ENCODE measurements at places on chromosomes 7 and 10. TPM values are rescaled to one million over a fixed set of nuclear protein-coding genes. Genes with fewer than 3 reads are reported as not detected.
A peak's percentile ranks its signal among the peaks of the same experiment; 100 is the strongest.

Gene KIAA1549
- 19.9 TPM for total RNA-seq

GRCh38 chr10:132469197-132469884 is 68.2 kb upstream of the INPP5A start:
- H3K36me3 ChIP-seq: no peaks in the 10 kb centered on the region
- H3K27me3 ChIP-seq: no peaks in the 10 kb centered on the region
- no peak for DNase-seq
- no peaks in the 10 kb centered on the region for H3K4me1 ChIP-seq
- H3K27ac ChIP-seq: no peak overlapping the region

- peaks cover 35% of the 10 kb centered on the region for H3K4me1 ChIP-seq
- H3K36me3 ChIP-seq: no peaks in the 10 kb centered on the region
- no peak for DNase-seq
- no peak overlapping the region for H3K4me3 ChIP-seq
- H3K27me3 ChIP-seq: no peaks in the 10 kb centered on the region
These were observed 124.5 kb downstream of the UBE2H start for GRCh38 chr7:129828078-129828762.

DNA sequence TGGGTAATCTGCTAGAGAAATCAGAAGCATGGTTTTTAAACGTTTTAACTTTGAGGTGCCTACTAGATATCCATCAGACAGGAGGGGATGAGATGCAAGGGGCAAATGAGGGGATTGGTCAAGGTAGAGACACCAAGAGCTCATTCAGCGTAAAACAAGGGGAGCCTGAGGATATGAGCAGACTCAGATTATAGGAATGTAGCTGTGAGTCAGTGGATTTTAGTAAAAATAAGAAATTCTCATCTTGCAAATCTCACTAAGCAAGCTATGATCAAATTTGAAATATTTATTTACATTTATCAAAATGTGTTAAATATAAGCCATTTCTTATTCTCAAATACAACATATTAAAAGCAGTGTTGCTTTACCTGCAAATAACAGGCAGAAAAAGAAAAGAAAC is 21.4 kb upstream of the TFEC start:
- no peak overlapping the region for H3K4me3 ChIP-seq
- no peak overlapping the region for H3K27ac ChIP-seq
- no peaks in the 10 kb centered on the region for H3K36me3 ChIP-seq
- H3K27me3 ChIP-seq: no peaks in the 10 kb centered on the region
- no peaks in the 10 kb centered on the region for H3K4me1 ChIP-seq
- no peak for DNase-seq

Gene ACTL6B
- total RNA-seq: not detected

- H3K27me3 ChIP-seq: no peaks in the 10 kb centered on the region
- H3K27ac ChIP-seq: no peak overlapping the region
- no peak for DNase-seq
- H3K36me3 ChIP-seq: no peaks in the 10 kb centered on the region
- no peak overlapping the region for H3K4me3 ChIP-seq
These were observed 10.2 kb upstream of the LFNG start for GRCh38 chr7:2509298-2509906.

- no peak overlapping the region for H3K27ac ChIP-seq
- H3K36me3 ChIP-seq: no peaks in the 10 kb centered on the region
- DNase-seq: no peak
- H3K27me3 ChIP-seq: no peaks in the 10 kb centered on the region
- no peaks in the 10 kb centered on the region for H3K4me1 ChIP-seq
These were observed 888 bp downstream of the SLC18A2 start for GRCh38 chr10:117241541-117242462.

GRCh38 chr10:123150271-123150985 is 2.5 kb downstream of the HMX2 start:
- H3K36me3 ChIP-seq: no peaks in the 10 kb centered on the region
- peak overlapping the region; percentile 46 for H3K4me3 ChIP-seq
- peaks cover 17% of the 10 kb centered on the region for H3K4me1 ChIP-seq
- DNase-seq: peak; percentile 78
- H3K27me3 ChIP-seq: no peaks in the 10 kb centered on the region

Gene INMT
- total RNA-seq: 3.3 TPM

DNA sequence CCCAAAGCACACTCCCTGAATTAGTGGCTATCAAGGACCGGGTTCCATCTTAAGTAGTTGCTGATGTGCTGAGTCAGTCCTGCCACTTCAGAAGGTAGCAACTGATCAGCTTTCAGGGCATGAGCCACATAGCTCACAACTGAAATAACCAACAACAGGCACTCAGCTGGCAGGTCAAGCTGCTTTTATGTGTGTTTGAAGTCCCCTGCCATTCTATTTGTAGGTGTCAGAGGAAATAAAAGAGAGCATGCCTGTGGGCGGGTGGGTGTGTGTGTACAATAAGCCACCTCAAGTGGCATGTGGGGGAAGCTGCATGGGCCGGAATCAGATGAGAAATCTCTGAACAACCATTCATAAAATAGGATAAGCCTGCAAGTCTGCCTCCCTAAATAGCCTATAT is 114.3 kb upstream of the YAE1 start:
- H3K27ac ChIP-seq: no peak overlapping the region
- no peaks in the 10 kb centered on the region for H3K36me3 ChIP-seq
- no peaks in the 10 kb centered on the region for H3K27me3 ChIP-seq
- no peak for DNase-seq
- no peak overlapping the region for H3K4me3 ChIP-seq

Gene ACHE
- total RNA-seq: 19.0 TPM

DNA sequence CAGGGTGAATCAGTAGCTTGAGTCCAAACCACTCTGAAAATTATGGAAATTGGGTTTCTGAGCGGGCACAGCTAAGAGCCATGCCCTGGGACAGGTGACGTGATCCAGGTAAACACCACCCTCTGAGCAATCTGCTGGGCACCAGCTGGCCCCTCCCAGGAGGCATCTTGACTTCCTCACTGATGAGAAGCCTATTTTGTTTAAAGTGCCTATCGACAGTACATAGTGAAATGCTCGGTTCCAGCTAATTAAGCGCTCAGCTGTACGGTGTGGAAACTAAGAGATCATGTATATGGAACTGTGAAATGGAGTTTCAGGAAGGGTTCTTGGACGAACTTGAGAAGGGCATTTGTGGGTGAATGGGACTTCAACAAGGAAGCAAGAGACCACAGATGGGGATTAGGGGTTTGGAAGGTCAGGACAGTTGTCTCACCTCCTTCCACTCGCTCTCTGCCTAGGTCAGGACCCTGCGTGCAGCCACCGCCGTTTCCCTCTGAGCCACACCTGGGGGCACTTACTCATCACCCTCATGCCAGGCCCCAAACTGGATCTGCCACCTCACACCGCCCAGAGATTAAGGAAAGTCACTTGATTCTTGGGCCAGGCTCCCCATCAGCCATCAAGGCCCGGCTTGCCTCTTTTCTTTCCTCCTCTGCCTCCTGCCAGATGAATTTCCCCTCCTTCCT is 3.2 kb downstream of the ITPRIP start:
- H3K4me1 ChIP-seq: peaks cover 42% of the 10 kb centered on the region
- no peaks in the 10 kb centered on the region for H3K36me3 ChIP-seq
- H3K4me3 ChIP-seq: no peak overlapping the region
- no peak for DNase-seq

Gene PSD
- 2.8 TPM for total RNA-seq

Gene H2BK1
- not detected for total RNA-seq

- no peaks in the 10 kb centered on the region for H3K36me3 ChIP-seq
- H3K27me3 ChIP-seq: no peaks in the 10 kb centered on the region
- DNase-seq: no peak
- H3K4me3 ChIP-seq: no peak within 1 kb of the TSS
- H3K27ac ChIP-seq: no peak within 1 kb of the TSS
- H3K4me1 ChIP-seq: peaks cover 4% of the 10 kb centered on the region
These were observed at the start of gene CNNM1 for GRCh38 chr10:99329304-99329553. Gene CNNM1, plus strand, starts transcription at chr10:99329356. Its CDS starts 32 bp downstream, at chr10:99329388.

Gene PBLD
- total RNA-seq: 15.3 TPM

- DNase-seq: no peak
- H3K27me3 ChIP-seq: no peaks in the 10 kb centered on the region
- H3K36me3 ChIP-seq: no peaks in the 10 kb centered on the region
- no peaks in the 10 kb centered on the region for H3K4me1 ChIP-seq
- H3K27ac ChIP-seq: no peak overlapping the region
- H3K4me3 ChIP-seq: no peak overlapping the region
These were observed 79.4 kb upstream of the LRRN3 start for GRCh38 chr7:111011520-111011919.

- H3K4me3 ChIP-seq: no peak overlapping the region
- H3K27me3 ChIP-seq: no peaks in the 10 kb centered on the region
- no peak overlapping the region for H3K27ac ChIP-seq
- H3K36me3 ChIP-seq: no peaks in the 10 kb centered on the region
These were observed 77.6 kb upstream of the NME8 start for GRCh38 chr7:37770838-37771237.

Gene MRLN
- 0.98 TPM for total RNA-seq

Gene SUN3
- total RNA-seq: not detected

GRCh38 chr10:67612577-67613537 is 83.1 kb downstream of the CTNNA3 start:
- no peaks in the 10 kb centered on the region for H3K27me3 ChIP-seq
- no peaks in the 10 kb centered on the region for H3K4me1 ChIP-seq
- H3K4me3 ChIP-seq: no peak overlapping the region
- H3K27ac ChIP-seq: no peak overlapping the region
- no peak for DNase-seq
- no peaks in the 10 kb centered on the region for H3K36me3 ChIP-seq

- H3K4me1 ChIP-seq: no peaks in the 10 kb centered on the region
- no peak overlapping the region for H3K27ac ChIP-seq
- no peak overlapping the region for H3K4me3 ChIP-seq
- no peaks in the 10 kb centered on the region for H3K36me3 ChIP-seq
These were observed 9.5 kb downstream of the GHRHR start for GRCh38 chr7:30973292-30973691.

- DNase-seq: no peak
- no peaks in the 10 kb centered on the region for H3K36me3 ChIP-seq
- H3K27me3 ChIP-seq: no peaks in the 10 kb centered on the region
These were observed 125.9 kb upstream of the INSYN2A start for GRCh38 chr10:127322286-127322685.

DNA sequence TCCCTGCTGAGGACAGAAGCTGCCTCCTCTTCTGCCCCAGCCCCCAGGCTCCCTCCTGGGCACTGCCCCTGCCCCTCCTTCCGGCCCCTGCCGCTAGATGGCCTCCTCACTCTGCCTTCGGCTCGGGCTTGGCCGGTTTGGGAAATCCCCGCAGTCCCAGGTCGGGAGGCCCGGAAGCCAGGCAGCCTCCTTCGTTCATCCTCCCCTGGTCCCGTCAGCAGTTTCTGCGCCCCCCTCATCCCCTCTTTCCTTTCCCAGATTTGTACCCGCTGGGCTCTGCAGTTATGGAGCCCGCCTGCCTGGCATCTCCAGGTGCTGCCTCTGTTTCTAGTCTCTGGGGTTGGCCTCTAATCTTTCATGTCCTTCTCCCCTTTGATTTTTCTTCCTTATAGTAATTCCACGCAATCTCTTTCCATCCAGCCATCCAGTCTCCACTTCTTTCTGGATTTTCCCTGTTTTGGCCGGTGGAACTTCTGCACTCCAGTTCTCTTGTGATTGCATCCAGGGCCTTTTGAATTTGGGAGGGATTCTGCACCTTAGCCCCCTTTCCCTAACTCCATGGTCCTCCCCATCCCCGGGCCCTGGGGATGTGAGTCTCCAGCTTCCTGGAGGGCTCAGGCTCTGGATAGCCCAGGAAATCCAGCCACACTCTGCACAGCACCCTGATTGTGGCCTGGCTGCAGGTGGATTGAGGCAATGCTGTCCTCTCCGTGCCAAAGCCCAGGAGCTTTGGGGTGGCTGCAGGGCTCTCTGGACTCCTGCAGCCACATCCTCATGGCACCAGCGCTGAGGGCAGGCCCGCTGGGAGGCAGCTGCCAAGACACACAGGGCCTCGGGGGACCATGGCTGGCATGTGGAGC is 3.3 kb upstream of the SHH start:
- peaks cover 13% of the 10 kb centered on the region for H3K4me1 ChIP-seq
- DNase-seq: peak; percentile 89
- H3K36me3 ChIP-seq: no peaks in the 10 kb centered on the region
- H3K27ac ChIP-seq: no peak overlapping the region
- peaks cover 3% of the 10 kb centered on the region for H3K27me3 ChIP-seq
- H3K4me3 ChIP-seq: no peak overlapping the region

DNA sequence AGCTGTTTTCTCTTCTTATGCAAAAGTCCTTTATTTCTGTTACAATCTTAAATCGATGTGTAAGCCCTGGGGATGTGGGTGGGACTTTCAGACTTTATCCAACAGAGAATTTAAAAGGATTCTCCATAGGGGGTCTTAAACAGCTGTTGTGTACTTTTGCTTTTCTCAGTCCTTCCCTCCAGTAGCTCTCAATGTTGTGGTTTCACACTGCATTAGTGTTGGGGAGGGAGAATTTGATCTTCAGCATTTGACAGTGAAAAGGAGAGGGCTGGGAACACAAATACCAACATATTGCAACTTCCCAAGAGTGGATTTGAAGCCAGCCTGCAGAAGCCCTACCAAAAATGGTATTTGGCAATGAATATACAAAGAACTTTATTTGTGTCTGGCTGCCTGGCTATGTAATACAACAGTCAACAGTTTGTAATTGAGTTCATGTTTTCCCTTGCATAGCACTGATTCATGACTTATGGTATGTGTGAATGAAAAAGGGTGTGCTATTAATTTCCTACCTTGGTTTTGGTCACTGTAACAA is 80.1 kb upstream of the CAPZA2 start:
- DNase-seq: no peak

Gene RADIL
- not detected for total RNA-seq

GRCh38 chr10:117164592-117165537 is 26.8 kb upstream of the VAX1 start:
- peaks cover 18% of the 10 kb centered on the region for H3K4me1 ChIP-seq
- no peak for DNase-seq
- H3K4me3 ChIP-seq: peak overlapping the region; percentile 29

Gene INTS15
- total RNA-seq: 24.7 TPM

- no peak for DNase-seq
- peak overlapping the region; percentile 69 for H3K4me3 ChIP-seq
- no peaks in the 10 kb centered on the region for H3K27me3 ChIP-seq
These were observed 305.0 kb downstream of the TYW1 start for GRCh38 chr7:67301667-67302066.

DNA sequence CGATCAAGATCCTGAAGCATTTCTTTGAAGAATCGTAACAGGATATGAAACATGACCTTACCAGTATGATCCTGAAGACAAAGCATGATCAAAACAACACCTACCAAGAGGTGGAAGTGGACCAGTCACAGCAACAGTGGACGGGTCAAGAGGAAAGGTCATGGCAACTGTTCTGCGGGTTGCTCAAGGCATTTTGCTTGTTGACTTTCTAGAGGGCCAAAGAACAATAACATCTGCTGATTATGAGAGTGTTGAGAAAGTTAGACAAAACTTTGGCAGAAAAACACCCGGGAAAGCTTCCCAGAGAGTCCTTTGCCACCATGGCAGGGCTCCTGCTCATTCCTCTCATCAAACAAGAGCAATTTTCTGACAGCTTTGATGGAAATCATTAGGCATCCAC is 65.6 kb upstream of the LRRC18 start:
- no peak overlapping the region for H3K27ac ChIP-seq
- no peak overlapping the region for H3K4me3 ChIP-seq
- H3K36me3 ChIP-seq: no peaks in the 10 kb centered on the region
- DNase-seq: no peak
- H3K4me1 ChIP-seq: no peaks in the 10 kb centered on the region

Measured in Caco-2 (cell line).